ENCODE measurements at places on chromosomes 2 and 18. TPM values are rescaled to one million over a fixed set of nuclear protein-coding genes. Genes with fewer than 3 reads are reported as not detected.

- DNase-seq: no peak
Observed at GRCh38 chr2:26692279-26692896, at the start of gene KCNK3. KCNK3 (plus strand) TSS chr2:26692722; CDS start chr2:26692876, 154 bp downstream.

- peak; percentile 45 for DNase-seq
Observed at GRCh38 chr18:24051031-24051947, 36.7 kb downstream of the TTC39C start.

DNA sequence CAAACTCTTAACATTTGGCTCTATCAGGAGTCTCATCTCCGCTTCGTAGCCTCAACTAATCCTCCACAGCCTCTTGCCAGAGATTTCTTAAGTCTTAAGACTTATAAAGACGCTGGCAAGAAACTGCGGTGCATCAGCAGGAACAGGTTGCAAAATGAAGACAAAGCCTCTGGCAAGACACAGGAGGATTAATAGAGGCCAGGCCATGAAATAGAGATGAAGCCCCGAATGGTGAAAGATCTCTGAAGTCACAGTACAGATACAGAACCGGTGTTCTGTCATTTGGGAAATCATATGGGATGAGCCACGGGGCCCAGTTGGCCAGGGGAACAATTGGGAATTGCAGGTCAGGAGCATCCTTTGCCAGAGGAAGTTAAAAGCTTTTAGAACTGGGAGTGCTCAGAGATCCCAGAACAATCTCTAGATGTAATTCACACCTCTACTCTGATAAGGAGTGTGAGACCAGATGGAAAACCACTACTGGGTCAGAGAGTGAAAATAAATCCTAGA lies 190.9 kb upstream of the FOSL2 start:
- DNase-seq: no peak

GRCh38 chr18:25136416-25137196 lies 215.4 kb downstream of the ZNF521 start:
- DNase-seq: no peak

DNA sequence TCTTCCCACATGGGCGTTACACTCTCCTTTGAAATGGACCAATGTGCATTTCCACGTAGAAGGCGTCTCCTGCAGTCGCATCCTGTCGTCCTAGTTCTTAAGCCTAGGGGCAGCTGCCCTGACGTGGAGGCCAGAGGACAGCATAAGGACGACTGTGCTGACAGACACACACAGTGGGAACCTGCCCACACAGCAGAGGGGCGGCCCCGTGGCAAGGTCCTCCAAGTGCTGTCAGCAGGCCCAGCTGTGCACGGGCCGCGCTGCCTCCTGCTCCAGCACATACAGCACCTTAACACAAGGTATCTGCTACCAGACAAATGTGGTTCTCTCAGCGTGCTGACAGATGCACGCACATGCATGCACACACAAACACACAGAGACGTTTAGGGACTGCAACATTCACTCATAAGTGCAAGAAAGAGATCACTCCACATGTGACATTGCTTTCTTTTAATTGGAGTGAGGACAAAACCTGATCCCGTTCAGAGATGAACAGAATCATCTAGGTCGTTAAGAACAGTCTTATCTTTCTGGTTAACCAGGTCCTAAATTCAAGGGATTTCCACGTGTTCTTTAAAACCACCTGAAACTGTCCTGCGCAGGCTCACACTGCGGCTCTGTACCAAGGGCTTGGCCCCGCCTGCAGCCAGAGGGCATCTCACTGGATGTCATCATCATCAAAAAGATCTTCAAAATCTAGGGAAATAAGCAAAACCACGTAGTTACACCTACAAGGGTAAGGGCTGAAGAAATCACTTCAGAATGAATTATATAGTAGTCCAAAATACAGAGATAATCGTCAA lies 5.5 kb downstream of the COPS9 start:
- DNase-seq: no peak

GRCh38 chr2:241629762-241630435 lies 7.1 kb downstream of the THAP4 start:
- DNase-seq: no peak

GRCh38 chr2:199433204-199433832 lies 24.4 kb downstream of the SATB2 start:
- DNase-seq: no peak

DNA sequence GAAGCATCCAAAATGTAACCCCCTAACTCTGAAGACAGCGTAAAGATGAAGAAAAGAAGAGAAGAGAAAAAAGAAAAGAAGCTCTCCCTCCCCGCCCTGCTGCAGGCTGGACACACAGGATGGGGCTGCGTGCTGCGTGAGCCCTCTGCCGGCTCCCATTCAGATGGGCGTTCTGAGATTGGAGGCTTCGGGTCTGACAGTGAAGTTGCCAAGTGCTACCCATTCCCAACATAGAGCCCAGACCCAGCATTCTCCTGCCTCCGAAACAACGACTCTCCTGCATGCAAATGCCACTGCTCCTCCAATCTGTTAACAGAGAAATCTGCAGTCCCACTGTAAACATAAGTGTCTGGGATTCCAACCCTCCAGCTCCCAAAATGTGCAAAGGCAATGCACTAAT lies 234.9 kb downstream of the BCL11A start:
- DNase-seq: no peak

Gene RESP18
- not detected for total RNA-seq

DNA sequence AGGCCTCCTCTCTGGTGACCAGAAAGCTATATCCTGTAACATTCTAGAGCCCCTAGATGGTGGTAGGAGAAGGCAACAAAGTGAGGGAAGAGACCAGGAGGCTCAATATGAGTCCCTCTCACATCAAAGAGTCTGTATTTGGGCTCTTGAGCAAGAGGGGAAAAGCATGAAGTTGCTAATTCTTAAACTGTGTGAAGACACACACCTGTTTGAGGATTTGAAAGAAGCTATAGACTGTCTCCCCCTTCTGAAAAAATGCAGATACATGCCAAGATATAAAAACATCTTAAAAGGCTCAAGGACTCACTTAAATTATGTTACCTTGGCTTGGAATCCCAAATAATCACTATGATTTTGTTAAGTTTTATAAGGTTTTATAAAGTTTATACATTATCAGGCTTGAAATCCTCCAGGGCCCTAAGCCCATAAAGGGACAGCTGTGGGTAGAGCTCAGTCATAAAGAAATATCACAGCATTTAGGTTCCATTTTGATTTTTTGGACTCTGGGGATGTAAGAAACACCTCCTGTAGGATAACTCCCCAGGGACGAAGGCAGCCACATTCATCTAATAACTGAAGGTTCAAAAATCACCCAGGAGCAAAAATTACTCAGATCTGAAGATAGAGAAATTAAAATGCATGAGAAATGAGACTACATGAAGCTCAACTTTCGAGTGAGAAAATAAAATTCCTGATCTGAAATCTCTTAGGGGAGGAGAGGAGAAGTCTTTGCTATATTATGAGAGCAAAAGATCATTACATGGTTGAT lies 136.1 kb upstream of the LGALSL start:
- peak; percentile 8 for DNase-seq

DNA sequence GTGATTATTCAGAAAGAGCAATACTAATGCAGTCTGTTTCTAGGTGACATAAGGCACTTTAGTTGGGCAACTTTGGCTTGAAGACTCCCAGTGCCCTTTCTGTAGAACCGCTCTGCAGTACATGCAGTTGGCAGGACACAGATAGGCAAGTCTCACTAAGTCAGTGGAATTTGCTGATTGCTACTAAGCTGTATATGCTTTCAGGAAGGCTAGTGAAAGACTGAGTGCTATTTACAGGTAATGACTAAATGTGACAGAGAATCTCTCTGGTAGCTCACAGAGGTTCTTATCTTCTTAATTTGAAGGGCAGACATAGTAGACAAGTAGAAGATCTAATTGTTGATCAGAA lies 243.0 kb downstream of the WDPCP start:
- DNase-seq: no peak

DNA sequence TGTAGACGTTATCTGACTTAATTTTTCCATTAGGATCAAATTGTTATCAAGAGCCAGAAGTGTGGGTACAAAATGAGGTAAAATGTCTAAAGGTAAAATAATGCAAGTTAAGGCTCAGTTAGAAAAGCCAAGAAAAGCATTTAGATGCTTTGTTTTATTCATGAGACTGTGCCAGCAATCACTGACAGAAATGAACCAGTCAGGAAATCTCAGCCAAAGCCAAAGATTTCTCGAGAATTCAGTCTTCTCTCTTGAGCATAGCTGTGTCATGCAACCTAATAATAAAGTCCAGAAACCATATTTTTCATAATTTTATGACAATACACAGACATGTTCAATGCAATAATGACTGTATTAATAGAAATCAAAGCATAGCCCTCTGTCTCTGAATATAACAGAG lies 43.5 kb upstream of the ZNF397 start:
- DNase-seq: no peak

DNA sequence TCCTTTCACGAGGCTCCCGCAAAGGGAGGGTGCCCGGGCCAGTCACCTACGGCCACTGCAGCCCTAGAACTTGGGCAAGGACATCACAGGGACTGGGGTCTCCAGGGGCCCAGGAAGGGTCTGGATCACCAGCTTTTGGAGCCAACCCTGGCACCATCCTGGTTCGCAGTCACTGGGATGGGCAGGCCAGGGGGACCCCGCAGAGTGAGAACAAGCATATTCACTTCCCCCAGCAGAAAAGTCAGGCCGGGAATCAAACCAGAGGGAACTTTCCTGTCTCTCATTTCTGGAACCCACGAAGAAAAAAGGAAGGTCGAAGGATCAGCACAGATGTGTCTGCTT lies 15.4 kb downstream of the SMAD7 start:
- no peak for DNase-seq
